ENCODE measurements at places on chromosomes 7 and 10. TPM values are rescaled to one million over a fixed set of nuclear protein-coding genes. Genes with fewer than 3 reads are reported as not detected.

GRCh38 chr10:19704544-19704943 lies 111.7 kb upstream of the PLXDC2 start:
- DNase-seq: no peak

- no peak for DNase-seq
These were observed 125.1 kb downstream of the PLXNA4 start for GRCh38 chr7:132451161-132451560.

The NKX1-2 gene
- not detected for total RNA-seq

The PAPSS2 gene
- 11.8 TPM for total RNA-seq

The PRKG1 gene
- 24.9 TPM for total RNA-seq

All from left ventricle myocardium superior (tissue), 1 donor.